RKO (cell line): ENCODE measurements at places on chromosomes 2 and 18.

DNA sequence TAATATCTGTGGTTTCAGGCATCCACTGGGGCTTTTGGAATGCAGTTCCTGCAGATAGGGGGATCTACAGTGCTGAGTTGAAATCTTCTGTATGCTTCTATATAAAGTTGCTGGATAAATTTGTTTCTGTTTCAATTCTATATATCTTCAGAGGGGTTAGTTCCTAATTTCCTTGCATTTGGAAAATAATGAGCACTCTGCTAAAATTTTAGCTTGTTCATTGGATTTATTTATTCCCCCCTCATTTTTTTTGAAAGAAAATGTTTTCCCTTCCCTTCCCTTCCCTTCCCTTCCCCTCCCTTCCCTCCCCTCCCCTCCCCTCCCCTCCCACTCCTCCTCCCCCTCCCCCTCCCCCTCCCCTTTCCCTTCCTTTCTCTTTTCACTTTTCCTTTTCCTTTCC is 212.3 kb downstream of the GPD2 start:
- no peak for DNase-seq

- peak; percentile 25 for DNase-seq
Observed at GRCh38 chr18:79071037-79071436, 1.8 kb downstream of the ATP9B start.

- DNase-seq: no peak
Observed at GRCh38 chr2:173972165-173972564, 7.0 kb upstream of the SP3 start.

DNA sequence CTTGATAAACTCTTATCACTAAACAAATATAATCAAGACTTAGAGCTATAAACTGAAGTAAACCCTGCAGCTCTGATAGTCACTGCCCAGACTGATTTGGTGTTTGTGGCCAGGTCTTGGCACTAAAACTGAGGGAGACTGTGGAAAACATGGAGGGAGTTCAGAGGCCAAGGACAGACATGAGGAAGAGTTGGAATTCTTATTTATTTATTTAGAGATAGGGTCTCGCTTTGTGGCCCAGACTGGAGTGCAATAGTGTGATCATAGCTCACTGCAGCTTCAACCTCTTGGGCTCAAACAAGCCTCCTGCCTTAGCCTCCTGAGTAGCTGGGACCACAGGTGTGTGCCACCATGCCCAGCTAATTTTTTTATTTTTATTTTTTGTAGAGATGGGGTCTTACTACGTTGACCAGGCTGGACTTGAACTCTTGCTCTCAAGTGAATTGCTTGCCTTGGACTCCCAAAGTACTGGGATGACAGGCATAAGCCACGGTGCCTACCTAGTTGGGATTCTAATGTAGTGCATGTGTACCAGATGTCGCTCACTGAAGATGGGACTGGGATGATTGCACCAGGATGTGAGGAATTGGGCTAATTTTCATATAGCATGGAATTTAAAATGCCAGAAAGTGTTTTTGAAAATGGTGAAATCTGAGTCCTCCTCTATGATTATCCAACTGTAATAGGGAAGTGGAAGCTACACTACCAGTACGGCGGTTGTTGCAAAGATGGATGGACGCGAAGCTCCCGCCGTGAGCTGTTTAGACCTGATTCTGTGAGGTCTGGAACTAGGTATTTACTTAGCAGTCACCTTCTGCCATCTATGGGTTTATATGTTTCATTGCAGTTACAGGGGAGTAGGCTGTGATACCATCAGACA is 52.7 kb upstream of the CTLA4 start:
- DNase-seq: peak; percentile 83

DNA sequence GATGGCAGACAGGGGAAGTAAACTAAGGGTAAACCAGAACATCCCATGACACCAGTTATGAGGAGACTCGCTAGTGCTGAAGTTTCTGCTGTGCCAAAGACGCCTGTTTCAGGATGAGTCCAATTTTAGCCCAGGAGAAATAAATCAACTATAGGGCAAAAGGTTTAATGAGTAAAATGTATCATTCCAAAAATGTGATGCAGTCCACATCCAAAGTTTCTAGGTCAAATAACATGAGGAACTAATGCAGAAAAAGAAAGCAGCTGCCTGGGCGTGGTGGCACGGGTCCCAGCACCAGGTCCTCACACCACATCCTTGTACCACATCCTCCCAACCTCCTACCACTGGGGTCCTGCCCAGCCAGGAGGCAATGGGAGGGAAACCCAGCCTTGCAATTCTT is 126.9 kb upstream of the CTAGE1 start:
- DNase-seq: no peak

GRCh38 chr2:115327061-115327460 is 884.6 kb downstream of the DPP10 start:
- no peak for DNase-seq
